CD4-positive, CD25-positive, alpha-beta regulatory T cell (primary cell): ENCODE measurements at places on chromosomes 3 and 15.

GRCh38 chr3:190677001-190677400 is 163.1 kb downstream of the IL1RAP start:
- DNase-seq, result no peak

DNA sequence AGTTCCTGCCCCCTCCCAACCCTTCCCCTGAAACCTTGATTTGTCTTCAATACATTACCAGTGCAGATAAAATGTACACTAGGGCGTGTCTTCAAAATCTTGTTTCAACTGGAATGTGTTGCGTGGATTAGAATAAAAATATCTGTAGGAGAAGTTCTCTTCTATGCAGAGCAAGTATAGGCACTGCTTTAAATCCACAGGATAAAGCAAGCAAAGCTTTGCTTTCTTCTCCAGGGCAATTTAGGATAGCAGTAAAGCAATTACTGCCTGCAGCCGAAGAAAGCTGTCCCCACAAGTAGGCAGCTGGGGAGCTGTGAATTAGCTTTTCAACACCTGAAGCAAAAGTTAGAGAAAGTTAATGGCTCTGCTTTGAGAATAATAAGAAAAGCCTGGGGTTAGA is 329.7 kb upstream of the KCNMB2 start:
- no peak for DNase-seq

GRCh38 chr15:22887157-22887951 is 48.9 kb downstream of the NIPA2 start:
- no peak for DNase-seq

DNA sequence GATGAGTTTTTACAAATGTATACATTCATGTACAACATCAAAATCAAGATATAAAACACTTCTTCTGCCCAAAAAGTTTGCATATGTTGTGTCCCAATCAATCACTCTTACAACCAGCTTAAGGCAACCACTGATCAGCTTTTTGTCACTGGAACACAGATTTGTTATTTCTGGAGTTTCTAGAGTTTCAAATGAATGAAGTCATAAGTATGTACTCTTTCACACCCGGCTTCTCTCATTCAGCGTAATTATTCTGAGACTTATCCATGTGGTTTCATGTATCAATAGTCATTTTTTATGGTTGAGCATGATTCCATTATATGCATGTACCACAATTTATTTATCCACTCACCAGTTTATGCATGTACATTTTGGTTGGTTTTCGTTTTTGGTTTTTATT is 53.0 kb upstream of the CORO2B start:
- no peak for DNase-seq

DNA sequence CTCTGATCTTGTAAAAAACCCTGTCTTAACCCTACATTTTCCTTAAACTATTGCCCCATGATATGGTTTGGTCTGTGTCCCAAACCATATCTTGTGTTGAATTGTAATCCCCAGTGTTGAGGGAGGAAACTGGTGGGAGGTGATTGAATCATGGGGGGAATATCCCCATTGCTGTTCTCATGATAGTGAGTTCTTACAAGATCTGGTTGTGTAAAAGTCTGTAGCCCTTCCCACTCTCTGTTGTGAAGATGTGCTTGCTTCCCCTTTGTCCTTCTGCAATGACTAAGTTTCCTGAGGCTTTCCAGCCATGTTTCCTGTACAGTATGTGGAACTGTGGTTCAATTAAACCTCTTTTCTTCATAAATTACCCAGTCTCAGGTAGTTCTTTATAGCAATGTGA is 881.4 kb downstream of the DIPK2A start:
- DNase-seq, result no peak

DNA sequence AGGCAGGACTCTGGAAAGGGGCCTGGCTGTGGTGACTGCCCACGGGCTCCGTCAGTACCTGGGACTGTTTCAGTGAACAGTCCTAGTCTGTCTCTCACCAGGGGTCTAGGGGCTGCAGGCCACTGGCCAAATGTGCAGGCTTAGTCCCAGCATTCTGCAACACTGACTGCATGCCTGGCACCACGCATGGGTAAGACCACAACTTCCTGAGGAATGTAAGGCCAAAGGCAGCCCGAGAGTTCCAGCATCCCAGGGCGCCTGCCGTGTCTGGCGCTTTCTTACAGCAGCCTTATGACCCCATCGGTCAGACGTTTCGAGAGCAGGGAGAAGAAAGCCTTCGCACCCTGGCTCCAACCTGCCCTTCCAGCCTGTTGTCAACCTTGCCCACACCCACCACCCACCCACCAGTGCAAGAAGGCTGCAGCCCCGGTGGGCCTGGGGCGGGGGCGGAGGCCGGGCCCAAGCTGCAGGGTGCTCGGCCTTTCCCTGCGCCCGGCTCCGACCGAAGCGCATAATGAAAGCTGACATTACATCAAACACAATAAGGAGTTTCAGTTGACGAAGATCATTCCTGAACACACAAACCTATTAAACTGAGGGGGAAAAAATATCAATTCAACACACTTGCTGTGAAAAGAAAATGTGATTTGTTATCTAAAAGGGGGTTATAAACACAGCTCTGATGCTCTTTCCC is 29.5 kb upstream of the TMEM115 start:
- DNase-seq, result no peak

DNA sequence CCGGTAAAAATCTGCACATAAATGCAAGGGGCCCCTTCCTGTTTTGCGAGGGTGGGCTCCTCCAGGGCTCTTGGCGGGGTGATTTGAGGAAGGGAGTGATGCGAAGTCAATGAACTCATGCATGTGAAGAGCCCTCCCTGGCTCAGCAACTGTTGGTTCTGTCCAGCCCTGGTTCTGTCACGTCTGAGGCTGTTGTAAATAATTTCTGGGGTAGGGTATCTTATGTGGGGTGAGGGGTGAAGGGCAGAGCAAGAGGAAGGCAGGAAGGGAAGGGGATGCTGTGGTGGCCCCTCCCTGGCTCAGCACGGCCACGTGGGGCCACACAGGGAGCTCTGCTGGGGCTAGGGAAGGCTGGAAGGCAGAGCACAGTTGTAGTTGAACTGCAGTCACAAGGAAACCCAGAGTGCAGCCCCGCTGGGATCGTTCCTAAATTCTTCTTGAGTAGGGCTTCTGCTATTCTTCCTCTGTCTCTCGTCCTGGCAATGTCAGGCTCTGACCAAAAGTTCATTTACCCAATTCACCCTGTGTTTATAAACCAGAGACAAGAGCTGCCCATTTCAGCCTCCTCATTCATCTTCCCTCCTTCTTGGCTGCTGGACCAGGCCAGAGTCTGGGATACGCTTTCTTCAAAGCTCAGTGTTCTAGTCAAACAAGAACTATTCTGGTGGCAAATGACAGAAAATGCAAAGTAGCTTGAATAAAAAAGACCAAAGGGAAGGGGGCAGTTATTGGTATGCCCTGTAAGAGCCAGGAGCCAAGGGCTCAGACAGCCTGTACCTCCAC is 14.8 kb upstream of the TOPBP1 start:
- no peak for DNase-seq

DNA sequence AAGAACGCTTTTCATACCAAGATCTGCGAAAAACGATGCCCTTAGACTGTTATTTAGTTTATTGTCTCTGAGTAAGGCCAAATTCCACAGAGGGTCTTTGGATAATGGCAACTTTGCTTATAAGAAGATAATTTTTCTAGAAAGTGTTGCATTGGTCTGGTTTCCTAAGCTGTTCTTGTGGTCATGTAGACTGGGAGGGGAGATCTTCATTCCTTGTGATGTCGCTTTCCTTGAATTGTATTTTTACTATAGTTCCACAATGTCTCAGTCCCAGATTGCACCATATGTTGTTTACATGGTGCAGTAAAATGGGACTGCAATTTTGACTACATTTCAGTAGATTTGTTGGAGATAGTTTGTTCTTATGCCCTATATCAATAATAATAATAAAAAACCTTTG is 28.8 kb upstream of the ST3GAL6 start:
- DNase-seq, result no peak

GRCh38 chr15:53759411-53759931 is at the start of gene WDR72:
TSS of gene WDR72 (minus strand) at chr15:53759663. CDS start at chr15:53733149, 26,514 bp downstream.
- DNase-seq, result no peak

DNA sequence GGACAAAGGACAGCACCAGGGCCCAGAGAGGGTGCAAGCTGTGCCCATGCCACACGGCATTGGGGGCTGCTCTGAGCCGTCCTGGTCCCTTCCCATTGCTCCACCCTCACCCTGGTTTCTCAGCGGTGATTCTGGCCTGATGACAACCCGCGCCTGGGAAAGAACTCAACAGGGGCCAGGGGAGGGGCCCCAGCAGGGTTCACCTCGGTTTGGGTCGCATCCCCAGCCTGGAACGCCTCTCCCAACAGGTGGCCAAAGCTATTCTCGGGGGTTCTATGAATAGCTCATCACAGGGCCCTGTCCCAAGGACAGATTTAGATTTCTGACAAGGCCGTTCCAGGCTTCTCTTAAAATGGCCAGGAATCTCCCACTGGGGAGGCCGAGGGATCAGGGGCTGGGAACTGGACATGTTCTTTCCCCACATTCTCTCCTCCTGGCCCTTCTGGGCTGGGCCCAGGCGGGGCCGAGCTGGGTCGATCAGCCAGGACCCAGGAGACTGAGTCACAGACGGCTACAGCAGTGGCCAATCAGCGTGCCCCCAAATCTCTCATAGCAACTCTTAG is 17.9 kb downstream of the GRIP2 start:
- DNase-seq, result no peak

DNA sequence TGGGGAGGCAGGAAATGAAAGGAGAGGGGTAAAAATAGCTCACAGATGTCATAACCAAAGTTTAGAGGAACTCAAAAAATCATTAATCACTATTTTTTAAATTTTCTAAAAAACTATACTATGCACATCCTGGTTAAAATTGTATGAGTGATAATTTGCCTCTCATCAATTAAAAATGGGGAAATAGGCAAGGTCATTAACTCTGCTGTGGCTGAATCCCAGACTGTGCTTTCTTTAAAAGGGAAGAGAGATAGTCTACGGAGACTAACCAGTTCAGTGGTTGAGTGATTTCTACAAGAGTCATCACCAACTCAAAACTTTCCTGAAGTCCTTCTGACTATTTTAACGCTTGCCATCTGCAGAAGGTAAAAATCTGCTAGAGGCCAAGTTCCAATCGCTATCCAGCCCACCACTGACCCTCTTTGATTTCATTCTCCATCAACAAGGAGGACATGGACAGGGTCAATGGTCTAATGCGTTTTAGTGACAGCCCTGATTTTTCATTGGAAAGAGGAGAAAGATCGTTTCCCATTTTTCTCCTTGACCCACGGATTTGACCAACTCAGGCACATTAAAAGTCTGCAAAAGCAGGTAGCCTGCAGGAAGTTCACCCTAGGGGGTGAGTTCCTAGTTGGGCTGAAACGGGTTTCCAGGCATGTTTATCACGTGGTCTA is 850 bp downstream of the SUCLG2 start:
- no peak for DNase-seq

GRCh38 chr3:15458212-15458780 is 30.9 kb downstream of the EAF1 start:
- no peak for DNase-seq

- DNase-seq, result no peak
Measured at GRCh38 chr3:177345049-177345972, 148.0 kb upstream of the TBL1XR1 start.

- no peak for DNase-seq
Measured at GRCh38 chr3:101193957-101194356, 126.4 kb downstream of the IMPG2 start.

DNA sequence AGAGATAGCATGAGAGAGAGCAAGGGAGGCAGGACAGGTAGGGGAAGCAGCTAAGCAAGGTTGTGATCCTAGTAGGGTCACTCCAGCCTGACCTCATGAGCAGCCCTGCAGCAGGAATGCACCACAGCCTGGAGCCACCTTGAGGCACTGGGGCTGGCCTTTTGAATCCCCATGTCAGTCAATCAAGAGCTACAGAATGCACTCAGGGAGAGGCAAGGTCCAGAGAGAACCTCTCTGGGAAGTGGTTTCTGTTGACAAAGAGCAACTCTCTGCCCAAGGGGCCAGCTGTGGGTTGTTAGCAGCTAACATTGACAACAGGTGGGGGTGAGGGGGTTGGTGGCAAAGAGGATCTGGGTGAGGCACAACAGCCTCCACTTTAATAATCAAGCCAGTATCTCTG is 54.6 kb downstream of the TRANK1 start:
- no peak for DNase-seq

- no peak for DNase-seq
Measured at GRCh38 chr15:33094336-33094735, 100.2 kb downstream of the FMN1 start.
